Aorta (tissue), 5 donors: ENCODE measurements at places on chromosomes 12 and 14.

DNA sequence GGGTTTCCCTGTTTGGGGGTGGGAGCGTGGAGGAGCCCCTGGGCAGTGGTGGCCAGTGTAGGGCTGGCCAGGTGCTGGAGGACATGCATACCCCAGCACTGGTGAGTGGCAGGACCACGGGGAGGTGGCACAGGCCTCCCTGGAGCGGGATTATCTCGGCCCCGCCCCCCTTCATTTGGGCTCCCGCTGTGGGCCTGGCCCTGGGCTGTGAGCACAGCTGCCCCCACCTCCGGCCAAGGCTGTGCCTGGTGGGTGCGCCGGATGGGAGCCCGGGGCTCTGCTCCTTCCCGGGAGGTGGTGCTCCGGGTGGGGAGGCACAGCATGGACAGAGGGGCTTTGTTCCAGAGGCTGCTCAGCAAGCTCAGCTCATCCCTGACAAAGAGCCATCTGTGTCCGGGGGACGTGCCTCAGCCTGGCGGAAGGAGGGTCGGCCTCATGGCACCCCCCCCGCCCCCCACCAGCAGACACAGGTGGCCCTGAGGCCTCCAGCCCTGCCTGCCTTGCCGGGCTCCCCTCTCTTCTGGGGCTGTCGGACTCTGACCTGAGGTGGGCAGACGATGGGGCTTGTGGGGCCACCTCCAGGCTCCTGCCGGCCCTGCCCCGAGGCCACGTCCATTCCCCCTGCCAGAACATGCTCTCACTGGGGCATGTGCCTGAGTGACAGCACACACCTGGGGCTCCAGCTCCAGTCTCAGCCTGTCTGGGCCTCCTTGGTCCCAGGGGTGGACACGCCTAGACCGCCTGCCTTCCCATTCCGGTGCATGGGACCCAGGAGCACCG, 8.4 kb downstream of the TEDC1 start:
- DNase-seq = peak; percentile 31

DNA sequence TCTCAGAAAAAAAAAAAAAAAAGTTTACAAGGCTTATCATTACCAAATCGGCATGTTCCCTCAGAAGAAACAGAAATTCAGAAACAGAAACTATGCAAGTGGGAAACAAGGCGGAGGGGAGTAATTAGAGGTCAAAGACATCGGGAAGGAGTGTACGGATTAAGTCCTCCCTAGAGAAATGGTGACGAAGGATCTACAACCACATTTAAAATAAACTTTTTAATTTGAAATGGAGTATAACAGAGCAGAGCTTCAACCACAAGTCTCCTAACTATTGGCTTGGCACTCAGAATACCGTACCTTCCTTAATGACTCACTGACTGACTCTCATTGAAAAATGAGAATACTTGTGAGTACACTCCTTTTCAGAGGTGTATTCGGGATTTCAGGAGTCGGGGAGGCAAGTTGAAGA, 908 bp downstream of the ENTPD5 start:
- DNase-seq = no peak

- DNase-seq = no peak
These were observed 10.1 kb upstream of the SPATS2 start for GRCh38 chr12:49357103-49357678.

DNA sequence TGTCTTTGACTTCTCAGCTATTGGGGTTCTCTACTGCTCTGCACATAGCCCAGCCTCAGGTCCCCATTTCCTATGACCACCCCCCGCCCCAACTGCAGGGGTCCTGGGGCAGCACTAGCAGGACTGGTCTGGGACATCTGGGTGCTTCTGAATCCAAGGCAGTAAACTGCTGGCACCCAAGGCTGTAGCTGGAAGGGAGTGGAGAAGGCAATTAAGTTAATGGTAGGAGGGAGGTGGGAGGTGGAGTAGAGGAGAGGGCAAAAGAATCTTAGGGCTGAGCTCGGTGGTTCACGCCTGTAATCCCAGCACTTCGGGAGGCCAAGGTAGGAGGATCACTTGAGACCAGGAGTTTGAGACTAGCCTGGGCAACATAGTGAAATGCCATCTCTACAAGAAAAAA, 11.5 kb downstream of the PLEK2 start:
- DNase-seq = no peak

GRCh38 chr14:56211844-56212243, 93.6 kb downstream of the PELI2 start:
- no peak for DNase-seq

DNA sequence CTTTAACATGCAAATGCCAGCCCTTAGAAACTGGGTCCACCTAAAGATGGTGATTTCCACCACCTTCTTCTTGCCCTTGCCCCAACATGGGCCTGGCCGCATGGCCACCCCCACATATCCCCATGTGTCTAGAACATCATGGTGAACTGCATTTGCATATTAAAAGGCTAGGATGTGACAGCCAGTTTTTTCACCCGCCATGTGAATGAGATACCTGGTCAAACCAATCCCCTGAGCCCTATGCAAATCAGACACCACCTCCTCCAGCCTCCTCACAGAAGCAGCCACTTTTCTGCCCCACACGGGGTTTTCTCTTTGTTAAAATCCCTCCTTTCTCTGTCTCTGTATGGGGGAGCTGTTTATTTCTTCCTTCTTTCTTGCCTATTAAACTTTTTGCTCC, 1322.5 kb downstream of the FSCB start:
- no peak for DNase-seq
